ENCODE measurements at places on chromosomes 16 and 17.

DNA sequence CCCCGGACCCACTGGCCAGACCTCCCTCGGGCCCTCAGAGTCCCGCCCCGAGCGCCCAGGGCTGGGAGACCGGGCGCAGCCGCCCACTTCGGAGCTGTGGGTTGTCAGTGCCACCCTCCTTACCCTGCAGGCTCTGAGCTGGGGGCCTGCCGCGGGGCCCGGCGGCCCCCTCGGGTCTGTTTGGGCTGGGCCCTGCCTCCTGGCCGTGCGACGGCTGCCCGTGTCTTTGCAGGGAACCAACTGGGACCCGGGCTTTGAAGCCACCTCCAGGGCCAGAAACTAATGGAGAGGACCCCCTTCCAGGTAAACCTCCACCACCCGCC, 443 bp downstream of the TEDC2 start:
- no peak for DNase-seq

DNA sequence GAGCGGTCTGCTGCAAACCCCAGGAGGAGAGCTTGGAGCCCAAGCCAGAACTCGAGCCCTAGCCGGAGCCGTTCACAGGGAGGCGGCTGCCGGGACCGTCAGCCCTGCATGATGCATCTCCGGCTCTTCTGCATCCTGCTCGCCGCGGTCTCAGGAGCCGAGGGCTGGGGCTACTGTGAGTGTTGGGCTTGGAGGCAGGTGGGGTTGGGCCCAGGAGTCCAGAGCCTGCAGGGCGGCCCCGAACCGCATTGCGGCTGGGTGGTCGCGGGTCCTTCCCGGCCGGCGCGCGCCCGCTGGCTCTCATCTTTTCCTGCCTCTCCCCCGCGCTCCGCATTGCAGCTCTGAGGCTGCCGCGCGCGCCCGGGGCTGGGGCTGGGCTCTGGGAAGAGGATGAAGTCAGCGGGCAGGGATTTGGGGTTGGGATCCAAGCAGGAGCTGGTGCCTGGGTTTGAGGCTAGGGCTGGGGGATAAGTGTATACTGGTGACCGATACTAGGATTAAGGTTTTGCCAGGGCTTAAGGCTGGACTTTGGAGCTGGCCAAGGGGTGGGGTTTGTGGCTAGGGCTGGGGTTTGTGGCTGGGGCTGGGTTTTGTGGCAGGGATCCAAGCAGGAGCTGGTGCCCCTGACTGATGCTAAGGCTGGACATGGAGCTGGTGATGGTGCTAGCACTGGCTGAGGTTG, 532 bp downstream of the CNTNAP1 start:
- DNase-seq, result no peak

DNA sequence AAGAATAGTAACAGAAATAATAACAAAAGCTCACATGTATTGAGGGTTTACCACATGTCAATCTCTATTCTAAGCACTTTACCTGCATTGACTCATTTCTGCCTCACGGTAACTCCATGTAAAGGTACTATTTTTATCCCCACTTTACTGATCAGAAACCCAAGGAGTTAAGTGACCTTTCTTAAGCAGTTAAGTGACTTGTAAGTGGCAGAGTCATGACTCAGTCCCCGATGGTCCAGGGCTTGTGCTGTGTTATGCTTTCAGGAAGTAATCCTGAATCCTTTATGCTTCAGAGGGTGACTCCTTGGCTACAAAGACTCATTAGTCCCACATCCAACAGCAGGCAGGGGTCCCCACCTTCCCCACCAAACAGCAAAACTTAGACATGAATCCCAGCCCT, 66.5 kb downstream of the MRM1 start:
- DNase-seq, result no peak

GRCh38 chr17:2776589-2777241, 19.5 kb upstream of the RAP1GAP2 start:
- no peak for DNase-seq

DNA sequence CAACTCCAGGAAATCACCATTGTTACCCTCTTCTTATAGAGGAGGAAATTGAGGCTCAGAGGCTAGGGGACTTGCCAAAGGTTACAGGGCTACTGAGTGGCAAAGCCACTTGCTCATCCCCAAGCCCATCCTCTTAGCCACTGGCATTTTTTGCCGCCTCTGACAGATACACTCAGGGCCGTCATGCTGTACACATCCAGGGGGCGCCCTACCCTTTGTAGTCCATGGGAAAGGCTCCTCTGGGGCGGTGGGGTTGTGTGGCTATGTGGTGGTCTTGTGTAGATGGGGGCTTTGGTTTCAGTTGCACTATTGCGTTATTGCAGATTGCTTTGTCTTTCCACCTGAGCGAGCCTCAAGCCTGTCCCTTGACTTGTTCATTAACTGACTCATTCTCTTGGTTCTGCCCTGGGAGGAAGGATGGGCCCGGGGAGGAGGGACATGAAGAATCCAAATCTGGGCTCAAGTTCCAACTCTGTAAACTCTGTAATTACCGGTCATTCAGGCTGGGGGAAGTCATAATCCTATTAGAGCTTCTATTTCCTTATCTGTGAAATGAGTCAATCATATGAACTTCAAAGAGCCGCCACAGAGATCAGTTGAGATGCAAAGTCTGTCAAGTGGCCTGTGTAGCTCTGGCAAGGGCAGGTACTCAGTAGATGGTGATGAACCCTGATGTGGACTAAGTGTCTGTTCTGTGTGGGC, 2.8 kb downstream of the NOS2 start:
- no peak for DNase-seq

GRCh38 chr17:46869975-46870803, 18.8 kb downstream of the WNT9B start:
- DNase-seq, result no peak

- DNase-seq, result no peak
Observed at GRCh38 chr17:77741109-77741508, 217.4 kb upstream of the TNRC6C start.

DNA sequence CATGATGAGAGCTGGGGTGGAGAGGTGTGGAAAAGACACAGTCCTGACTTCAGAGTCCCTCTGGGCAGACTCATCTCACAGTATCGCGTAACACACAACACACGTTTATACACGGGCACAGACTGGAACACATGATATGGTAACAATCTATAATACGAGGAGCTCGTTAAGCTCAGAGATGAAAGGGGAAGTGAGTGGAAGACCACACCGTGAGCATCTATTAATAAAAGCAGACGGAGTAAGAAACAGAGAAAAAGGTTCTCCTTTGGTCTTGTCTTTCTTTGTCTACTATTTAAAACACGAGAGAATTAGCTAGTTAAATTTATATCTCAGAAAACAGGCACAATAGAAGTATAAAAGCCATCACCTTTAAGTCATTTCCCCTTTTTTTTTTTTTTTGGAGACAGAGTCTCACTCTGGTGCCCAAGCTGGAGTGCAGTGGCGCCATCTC, 13.5 kb downstream of the ANKRD11 start:
- no peak for DNase-seq

DNA sequence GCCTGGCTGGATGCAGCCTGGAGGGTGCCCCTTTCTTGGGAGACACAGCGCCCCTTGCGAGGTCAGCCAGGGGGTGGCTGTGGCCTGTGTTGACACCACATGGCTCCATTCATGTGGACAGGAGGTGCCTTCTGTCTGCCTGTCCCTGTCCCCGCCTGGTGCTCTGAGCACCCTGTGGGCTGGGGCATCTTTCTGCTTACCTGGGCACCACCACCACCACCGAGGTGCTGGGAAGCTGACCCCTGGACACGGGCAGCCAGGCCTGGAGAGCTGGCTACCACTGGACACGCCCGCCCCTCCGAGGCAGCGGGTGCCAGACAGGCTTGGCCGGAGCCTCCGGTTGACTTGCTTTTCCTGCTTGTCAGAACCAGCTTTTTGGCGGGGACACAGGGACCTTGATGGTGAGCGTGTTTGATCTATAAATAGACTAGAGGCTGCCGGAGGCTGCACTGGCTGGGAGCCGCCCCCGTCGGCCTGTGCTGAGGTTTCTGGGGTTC, 121.3 kb upstream of the GSE1 start:
- no peak for DNase-seq

- no peak for DNase-seq
Observed at GRCh38 chr16:1534021-1535020, 855 bp downstream of the TMEM204 start.

GRCh38 chr16:15653227-15653626, 3.2 kb downstream of the NDE1 start:
- DNase-seq, result no peak

- DNase-seq, result no peak
Observed at GRCh38 chr17:81260171-81260570, 21.1 kb downstream of the NDUFAF8 start.

DNA sequence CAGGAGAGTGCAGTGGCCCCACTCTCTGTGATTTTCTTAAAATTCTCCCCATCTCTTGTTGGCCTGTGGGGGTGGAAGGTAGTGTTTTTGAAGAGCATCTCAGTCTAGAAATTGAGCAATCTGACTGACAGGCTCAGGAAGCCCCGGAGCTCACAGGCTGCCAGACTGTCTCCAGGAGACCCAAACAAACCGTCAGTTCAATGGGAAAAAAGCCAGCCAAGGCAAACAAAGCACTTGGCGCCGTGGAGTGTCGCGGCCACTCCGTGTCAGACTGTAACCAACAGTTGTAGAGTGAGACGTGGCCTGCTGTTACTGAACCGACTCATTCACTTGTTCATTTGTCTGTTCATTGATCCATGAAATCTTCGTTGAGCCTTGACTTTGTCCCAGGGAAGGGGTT, 33.7 kb downstream of the RGS9 start:
- no peak for DNase-seq

DNA sequence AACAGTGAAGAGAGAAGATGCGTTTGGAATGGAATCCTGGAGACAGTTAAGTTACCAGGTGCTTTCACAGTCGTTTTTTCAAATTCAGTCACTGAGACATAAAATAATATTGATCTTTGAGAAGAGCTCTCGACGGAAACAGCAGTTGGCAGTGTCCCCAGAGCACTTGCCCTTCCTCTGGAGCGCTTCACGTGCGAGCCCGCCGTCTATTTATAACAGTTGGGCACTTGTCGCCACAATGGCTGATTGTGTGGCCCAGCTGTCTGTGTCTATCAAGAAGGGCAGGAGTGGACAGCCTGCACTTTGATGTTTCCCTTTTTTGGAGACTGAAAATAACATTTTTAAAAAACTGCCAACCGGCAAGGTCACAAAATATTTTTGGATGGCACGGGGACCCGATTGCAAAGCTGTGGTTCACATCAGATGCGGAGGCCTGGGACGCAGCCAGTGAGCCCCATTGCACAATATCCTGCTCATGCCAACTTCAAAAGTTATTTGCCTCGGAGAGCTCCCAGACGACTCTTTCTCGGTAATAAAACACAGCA, 62.9 kb downstream of the ADCY9 start:
- DNase-seq, result no peak

- DNase-seq, result peak; percentile 29
Observed at GRCh38 chr17:55264645-55265298, at the start of gene HLF. Gene HLF (plus strand): TSS chr17:55264960. CDS start chr17:55265485, 525 bp downstream.

DNA sequence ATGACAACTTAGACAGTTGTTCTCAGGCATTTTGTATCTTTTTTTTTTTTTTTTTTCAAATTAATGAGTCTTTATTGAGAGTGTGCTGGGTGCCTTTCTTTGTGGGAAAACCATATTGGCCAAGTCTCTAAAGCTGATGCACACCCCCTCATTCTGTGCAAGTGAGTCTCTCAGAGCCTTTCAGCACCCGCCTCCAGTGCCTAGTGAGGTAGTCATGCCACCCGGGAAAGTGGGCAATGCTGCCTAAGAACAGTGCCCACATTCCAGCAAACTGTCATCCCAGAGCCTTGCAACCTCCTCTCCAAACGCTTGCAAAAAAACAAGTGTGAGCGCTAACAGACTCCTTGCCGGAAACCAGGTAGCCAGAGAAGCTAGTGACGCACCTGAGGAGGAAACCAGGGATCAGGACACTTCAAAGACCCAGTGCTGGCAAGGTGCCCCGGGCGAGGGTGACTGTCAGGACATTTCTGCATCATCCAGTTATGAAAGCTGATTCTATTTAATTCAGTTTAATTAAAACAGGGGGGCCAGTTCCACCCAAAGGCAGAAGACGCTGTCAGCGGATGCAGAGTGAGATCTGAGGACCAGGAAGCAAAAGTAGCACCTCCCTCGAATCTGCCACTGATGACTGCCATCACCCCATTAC, 34.9 kb downstream of the SMARCE1 start:
- peak; percentile 78 for DNase-seq

DNA sequence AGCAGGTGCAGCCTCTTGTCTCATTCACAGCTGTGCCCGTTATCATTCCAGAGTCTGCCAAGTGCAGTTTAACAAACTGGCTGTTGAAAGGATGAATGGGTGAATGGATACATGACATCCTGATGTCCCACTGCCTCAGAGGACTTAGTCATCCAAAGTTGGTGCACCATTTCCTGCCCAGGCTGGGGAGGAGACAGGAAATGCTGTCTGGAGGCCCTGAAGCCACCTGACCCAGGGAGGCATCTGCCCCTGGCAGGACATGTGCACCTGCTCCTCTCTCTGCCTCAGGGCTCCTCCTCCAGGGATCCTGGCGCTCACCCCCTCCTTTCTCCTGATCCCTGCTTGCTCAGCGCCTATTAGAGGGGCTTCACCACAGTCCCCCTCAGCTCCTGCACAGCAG, 1.8 kb upstream of the CD300C start:
- DNase-seq, result no peak

DNA sequence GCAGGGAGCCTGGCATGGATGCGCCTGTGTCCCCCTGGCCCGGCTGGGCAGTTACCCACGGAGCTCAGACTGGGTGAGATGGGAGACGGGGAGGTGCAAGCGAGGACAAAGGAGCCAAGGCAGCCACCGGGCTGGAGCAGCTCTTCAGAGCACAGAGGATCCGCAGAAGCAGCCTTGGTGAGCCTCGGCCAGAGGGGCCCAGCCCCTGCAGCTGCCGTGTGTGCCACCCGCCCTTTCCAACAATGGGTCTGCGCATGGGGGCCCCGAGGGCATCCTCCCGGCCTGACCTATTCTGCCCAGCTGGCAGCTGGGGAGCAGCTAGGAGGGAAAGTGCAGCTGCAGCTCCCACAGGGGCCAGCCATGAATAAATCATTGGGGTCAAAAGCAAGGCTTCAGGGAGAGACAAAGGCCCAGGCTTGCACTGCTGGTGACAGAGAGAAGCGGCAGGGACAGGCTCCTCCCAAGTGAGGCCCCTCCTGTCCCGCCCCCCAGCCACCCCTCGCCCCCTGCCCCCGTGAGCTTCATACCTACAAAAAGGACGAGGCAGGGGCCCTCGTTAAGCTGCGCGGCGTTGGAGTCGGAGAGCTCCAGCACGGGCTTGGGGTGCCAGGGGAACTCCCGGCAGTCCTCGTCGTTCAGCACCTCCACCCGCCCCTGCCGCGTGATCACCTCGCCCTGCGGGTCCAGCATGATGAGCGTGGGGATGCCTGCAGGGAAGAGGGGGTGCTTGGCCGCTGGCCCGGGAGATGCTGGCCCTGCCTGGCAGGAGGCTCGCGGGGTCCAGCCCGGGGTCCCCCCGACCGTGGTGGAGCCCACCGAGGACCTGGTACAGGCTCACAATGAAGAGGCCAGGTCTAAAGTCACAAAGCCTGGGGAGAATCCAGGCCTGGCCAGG, 22.6 kb downstream of the MRM3 start:
- DNase-seq, result no peak

All from activated CD8-positive, alpha-beta memory T cell treated with anti-CD3 and anti-CD28 coated beads for 1 hour (primary cell).